ENCODE measurements at places on chromosomes 6 and 20.

- peak; percentile 23 for DNase-seq
Measured at GRCh38 chr6:88908598-88909548, 54.5 kb downstream of the RNGTT start.

DNA sequence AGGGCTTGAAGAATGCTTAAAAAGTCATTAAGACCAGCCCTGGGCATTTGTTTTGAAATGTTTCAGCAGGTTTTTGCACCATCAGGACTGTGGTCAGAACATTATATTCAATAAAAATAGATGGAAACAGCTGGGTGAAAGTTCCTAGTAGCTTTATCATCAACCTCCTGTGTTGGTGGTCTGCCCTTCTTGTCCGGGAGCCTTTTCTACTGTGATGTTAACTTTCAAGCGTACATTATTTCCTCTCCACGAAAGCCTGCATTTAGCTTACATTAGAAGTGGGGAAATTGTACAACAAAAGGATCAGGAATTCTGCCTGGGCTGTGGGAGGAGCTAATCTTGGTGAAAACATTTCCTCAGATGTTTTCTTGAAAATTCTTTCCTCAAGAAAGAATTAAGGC, 71.1 kb downstream of the LAMA4 start:
- DNase-seq = peak; percentile 82

GRCh38 chr20:62123450-62124118, 1.3 kb downstream of the LSM14B start:
- peak; percentile 82 for DNase-seq

GRCh38 chr6:51528556-51528955, 558.9 kb downstream of the PKHD1 start:
- peak; percentile 6 for DNase-seq

GRCh38 chr6:126804332-126805064, 314.0 kb upstream of the RSPO3 start:
- peak; percentile 57 for DNase-seq

GRCh38 chr20:53804920-53805894, 211.6 kb upstream of the ZNF217 start:
- DNase-seq = no peak

DNA sequence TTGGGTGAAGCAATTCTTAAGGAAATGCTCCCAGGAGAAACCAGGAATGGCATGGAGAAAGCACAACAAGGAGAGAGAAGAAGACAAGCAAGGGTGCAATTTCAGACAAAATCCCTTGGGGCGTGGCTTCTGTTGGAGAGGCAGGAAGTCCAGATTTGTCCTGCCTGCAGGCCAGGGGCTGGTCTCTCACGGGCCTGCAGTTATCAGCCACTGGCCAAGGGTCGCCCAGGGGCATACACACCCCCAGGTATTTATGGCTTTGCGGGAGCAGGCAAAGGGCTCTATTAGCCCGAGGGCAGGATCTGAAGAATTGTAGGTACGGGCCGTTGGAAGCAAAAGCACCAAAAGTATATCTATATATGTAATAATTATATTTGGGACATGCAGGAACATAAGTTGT, 87.7 kb downstream of the IYD start:
- no peak for DNase-seq

DNA sequence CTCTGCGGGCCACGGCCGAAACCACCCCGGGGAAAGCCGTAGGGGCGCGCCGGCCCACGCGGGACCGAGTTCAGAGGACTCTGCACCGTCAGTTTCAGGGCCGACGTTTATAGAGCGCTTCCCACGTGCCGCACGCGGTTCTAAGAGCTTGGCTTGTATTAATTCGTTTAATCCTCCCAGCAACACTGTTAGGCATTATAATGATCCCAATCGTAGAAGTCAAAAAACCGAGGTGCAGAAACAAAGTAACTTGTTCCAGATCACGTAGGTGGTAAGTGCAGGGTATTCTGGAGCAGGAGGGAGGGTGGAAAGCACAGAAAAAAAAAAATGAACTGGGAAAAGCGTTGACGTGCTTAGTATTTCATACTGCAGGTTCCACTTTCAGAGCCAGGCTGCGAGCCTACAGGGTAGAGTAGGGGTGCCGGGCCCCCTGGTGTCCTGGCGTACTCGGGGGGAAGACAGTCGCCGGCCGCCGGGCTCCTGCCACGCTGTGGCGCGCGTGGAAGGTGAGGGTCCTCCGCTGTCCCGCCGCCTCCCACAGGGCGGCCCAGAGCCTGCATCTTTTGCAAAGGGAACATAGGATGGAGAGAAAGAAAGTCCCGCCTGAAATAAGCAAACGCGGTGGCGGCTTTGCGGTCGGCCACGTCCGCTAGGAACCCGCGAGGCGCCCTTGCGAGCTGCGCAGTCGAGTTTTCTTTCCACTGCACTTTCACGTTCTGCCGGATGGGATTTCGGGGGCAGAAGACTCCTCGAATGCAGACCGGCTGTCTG, 10.2 kb upstream of the FOXF2 start:
- no peak for DNase-seq

GRCh38 chr6:156765117-156765516, 12.1 kb upstream of the ARID1B start:
- DNase-seq = no peak

DNA sequence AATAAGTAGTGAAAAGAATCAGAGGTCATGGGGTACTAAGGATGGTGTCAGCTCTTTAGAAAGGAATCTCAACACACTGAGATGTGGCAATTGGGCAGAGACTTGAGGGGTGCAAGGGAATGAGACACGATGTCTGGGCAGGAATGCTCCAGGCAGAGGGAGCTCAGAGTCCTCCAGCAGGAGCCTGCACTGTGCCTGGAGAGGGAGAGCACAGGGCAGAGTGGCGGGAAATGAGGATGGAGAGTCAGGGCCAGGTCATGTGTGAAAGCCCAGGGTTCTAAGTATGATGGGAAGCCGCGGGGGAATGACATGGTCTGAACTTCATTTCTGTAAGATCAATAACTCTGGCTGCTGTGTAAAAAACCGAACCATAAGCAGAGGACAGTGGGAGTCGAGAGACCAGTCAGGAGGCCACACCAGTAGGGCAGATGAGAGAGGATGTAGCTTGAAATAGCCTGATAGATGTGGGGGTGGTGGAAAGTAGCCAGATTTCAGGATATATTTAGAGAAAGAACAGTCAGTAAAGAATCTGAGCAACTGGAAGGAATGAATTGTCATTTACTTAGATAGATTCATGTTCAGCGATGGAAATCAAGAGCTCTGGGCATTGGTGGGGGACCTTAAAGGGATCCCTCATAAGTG, 133.4 kb upstream of the DTNBP1 start:
- DNase-seq = no peak

- DNase-seq = no peak
Measured at GRCh38 chr6:167134448-167135328, 11.8 kb downstream of the CCR6 start.

GRCh38 chr20:37207171-37207570, 27.8 kb upstream of the MROH8 start:
- no peak for DNase-seq

- DNase-seq = no peak
Measured at GRCh38 chr6:11659757-11660156, 118.8 kb downstream of the ADTRP start.

GRCh38 chr6:42962502-42963178, 2.1 kb downstream of the GNMT start:
- DNase-seq = no peak

DNA sequence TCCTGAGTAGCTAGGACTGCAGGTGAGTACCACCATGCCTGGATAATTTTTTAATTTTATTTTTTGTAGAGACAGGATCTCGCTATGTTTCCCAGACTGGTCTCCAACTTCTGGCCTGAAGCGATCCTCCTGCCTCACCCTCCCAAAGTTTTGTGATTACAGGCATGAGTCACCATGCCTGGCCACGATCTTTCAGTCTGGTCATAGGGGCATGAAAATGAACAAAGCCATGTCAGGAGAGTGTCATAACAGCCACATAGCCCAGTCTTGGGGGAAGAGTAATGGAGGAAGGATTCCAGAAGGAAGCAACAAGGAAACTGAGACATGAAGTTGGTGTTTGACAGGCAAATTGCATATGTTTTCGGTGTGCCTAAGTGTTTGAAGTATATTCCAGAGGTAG, 17.0 kb upstream of the SNX3 start:
- peak; percentile 1 for DNase-seq

GRCh38 chr6:129672341-129672682, 37.7 kb downstream of the ARHGAP18 start:
- DNase-seq = peak; percentile 22

- no peak for DNase-seq
Measured at GRCh38 chr20:40887105-40887504, 141.5 kb upstream of the TOP1 start.

GRCh38 chr6:26420688-26421171, 18.7 kb downstream of the BTN3A1 start:
- peak; percentile 39 for DNase-seq

DNA sequence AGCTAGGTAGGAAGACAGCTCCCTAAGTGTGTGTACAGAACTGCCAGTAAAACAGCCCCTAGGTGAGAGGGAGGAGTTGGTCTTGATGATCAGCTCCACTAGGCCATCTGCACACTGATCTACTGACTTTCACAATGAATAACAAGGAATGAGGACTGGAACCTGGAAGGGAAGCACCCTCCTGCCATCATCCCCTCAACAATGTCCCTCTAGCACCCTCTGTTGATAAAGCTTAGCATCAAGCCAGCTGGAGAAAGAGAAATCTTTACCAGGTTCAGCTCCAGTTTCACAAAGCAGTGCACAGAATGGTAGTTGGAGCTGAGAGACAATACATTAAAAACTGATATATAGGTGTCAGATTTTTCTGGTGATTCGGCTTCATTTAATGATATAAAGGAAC, 57.2 kb upstream of the IRAK1BP1 start:
- peak; percentile 56 for DNase-seq

GRCh38 chr6:73624896-73625295, 28.9 kb downstream of the SLC17A5 start:
- no peak for DNase-seq

GRCh38 chr20:57396984-57397692, 5.9 kb downstream of the RBM38 start:
- DNase-seq = no peak

DNA sequence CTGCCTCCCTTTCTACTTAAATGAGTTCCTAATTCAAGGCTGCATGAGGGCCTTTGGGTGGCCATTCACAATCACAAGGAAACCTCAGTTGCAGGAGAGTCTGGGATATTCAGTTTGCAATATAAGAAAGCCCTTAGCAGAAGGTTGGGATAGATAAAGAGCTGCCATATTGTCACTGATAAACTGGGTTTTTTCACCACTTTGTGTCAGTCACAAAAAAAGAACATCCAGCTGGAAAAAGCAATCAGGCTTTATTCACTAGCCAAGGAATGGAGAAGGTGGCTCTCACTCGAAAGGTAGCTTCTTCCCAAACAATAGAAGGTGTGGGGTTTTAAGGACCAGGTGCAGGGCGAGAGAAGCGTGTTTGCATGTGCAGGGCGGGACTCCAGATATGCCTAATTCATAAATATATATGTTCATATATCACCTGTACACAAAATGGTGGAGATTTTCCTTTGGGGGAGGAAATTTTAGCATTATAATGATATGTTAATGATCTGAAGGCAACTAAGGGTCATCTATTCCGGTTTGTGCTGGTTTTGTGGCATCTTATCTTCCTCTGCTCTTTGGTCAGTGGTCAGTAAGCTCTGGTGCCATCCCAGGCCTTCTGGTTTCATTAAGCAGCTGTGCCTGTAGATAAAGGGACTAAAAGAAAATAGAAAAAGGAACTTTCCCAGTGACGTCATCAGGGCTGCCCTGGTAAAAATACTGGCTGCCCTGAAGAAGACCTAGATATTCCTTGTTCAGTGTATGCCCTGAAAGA, 97.1 kb upstream of the IYD start:
- no peak for DNase-seq

- no peak for DNase-seq
Measured at GRCh38 chr20:47816487-47817451, 31.5 kb upstream of the SULF2 start.

DNA sequence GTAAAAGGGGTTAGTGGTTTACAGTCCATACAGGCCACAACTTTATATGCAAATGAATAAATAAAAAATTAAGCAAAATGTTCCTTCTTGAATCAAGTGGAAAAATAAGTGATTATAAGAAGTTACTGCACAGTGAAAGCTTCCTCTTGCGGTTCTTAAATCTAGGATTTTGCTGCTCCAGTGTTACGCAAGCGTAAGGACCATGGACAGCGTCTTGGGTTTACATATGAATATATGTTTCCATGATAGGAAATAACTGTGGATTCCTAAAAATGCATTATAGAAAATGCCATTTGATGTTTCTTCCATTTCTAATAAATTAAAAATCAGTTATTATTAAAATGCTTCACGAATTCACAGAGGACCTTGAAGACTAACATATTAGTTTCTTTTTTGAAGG, 176.6 kb upstream of the POU3F2 start:
- peak; percentile 45 for DNase-seq

- DNase-seq = no peak
Measured at GRCh38 chr6:143127941-143128680, 67.4 kb downstream of the AIG1 start.

- no peak for DNase-seq
Measured at GRCh38 chr6:144090384-144090783, 5.0 kb downstream of the SF3B5 start.

DNA sequence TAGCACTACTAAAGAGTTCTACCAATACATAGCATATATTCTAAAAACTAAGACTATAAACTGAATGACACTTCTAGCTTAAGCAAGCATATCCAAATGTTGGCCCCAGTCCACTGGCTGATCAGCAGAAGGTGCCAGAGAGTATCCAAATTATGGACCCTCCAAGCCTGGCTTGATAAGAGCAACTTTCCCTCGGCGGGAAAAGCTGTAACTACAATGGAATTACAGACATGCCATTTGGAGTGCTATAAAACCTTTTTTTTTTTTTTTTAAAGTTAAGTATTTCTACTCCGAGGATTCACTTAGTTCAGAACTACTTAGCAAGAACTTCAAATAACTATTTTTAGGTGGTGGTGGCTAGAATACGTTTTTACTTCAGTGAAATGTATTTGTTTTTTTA, 94.6 kb downstream of the EPB41L2 start:
- DNase-seq = no peak

DNA sequence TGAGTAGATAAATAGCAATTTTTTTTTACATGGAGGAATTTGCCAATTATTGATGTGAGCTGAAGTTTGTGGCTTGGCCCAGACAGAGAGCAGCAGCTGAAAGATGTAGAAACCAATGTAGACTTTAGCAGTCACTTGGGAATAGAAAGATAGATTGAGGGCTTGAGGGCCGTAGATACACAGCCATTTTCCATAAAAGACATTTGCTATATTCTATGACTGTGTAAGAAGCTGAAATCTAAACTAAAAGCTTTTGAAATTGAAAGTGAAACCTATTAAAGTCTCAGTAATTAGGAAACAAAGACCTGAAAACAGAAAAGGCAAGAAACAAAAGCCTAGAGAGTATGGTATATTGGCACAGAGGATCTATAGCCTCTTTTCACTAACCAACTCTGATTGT, 332.7 kb downstream of the CENPW start:
- DNase-seq = no peak

- no peak for DNase-seq
Measured at GRCh38 chr6:16595514-16596120, 165.6 kb downstream of the ATXN1 start.

DNA sequence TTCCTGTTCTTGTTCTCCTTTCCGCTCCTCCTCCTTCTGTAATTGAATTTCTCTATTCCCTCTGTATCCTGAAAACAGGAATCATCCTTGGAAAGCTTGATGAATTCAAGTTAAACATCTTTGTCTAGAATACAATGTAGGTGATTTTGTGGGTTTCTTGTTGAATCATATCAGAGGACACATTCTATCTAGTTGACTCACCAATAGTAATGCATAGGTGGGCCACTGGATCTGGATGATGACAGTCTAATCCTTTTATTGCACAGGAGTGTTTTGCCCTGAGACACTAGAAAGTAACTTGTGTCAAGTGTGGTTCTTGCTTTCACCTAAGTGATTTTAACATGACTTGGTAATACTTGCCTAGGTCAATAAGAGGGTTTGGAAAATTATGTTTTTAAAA, 164.3 kb downstream of the RFPL4B start:
- DNase-seq = peak; percentile 5

GRCh38 chr20:18855882-18856281, 42.3 kb downstream of the SCP2D1 start:
- DNase-seq = no peak

All from iris pigment epithelial cell (primary cell).